ENCODE measurements at places on chromosomes 1 and 21.

GRCh38 chr1:47323599-47324031, 9.7 kb upstream of the STIL start:
- DNase-seq = no peak
- no peak overlapping the region for H3K27ac ChIP-seq
- no peaks in the 10 kb centered on the region for H3K27me3 ChIP-seq
- no peaks in the 10 kb centered on the region for H3K36me3 ChIP-seq

GRCh38 chr1:221032637-221033280, 153.5 kb downstream of the HLX start:
- H3K27ac ChIP-seq = no peak overlapping the region
- no peak for DNase-seq
- H3K4me1 ChIP-seq = peaks cover 3% of the 10 kb centered on the region
- H3K4me3 ChIP-seq = no peak overlapping the region

DNA sequence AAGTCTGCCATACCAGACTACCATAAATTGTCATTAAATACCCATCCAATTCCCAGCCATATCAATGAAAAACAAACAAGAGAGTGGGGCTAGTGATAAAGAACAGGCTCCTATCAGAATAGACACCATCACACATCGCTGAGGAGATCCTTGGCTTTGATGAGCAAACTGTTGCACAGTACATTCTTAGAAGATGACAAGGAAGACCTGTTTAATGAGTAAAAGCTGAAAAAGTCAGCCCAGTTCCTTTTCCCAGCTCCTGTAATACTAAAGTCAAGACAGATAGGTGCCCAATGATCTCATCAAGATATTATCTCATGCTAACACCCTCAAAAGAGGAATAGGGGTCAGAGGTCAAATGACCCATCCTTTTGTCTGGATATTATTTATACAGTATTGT, 164.5 kb upstream of the COA6 start:
- no peak for DNase-seq
- peaks cover 7% of the 10 kb centered on the region for H3K27me3 ChIP-seq

- no peak overlapping the region for H3K4me3 ChIP-seq
- no peaks in the 10 kb centered on the region for H3K36me3 ChIP-seq
- no peak overlapping the region for H3K27ac ChIP-seq
Measured at GRCh38 chr1:210777914-210778313, 356.0 kb downstream of the KCNH1 start.

DNA sequence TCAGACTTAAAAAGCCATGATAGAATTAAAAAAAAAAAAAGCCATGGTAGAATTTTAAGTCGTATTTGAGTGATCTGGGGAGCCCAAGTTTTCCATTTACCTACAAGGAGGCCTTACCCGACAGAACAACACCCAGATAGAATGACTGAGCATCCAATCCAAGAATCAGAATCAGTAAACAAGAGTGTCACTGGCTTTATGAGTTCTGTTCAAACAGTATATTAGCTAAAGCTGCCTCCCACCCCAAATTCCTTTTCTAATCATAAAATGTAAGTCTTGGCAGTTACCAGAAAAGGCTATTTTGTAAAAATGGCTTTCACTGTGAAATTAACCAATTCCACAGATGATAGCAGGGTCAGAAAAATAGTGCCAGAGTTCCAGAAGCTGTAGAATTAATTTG, 1.2 kb downstream of the GTF2B start:
- H3K4me1 ChIP-seq = peaks cover 7% of the 10 kb centered on the region
- peaks cover 8% of the 10 kb centered on the region for H3K36me3 ChIP-seq
- no peak overlapping the region for H3K27ac ChIP-seq
- peak overlapping the region; percentile 81 for H3K4me3 ChIP-seq
- H3K27me3 ChIP-seq = no peaks in the 10 kb centered on the region

- no peaks in the 10 kb centered on the region for H3K4me1 ChIP-seq
- no peak overlapping the region for H3K27ac ChIP-seq
- H3K27me3 ChIP-seq = no peaks in the 10 kb centered on the region
- H3K36me3 ChIP-seq = no peaks in the 10 kb centered on the region
- H3K4me3 ChIP-seq = no peak overlapping the region
- DNase-seq = no peak
Measured at GRCh38 chr1:67142931-67143330, 8.2 kb upstream of the C1orf141 start.

DNA sequence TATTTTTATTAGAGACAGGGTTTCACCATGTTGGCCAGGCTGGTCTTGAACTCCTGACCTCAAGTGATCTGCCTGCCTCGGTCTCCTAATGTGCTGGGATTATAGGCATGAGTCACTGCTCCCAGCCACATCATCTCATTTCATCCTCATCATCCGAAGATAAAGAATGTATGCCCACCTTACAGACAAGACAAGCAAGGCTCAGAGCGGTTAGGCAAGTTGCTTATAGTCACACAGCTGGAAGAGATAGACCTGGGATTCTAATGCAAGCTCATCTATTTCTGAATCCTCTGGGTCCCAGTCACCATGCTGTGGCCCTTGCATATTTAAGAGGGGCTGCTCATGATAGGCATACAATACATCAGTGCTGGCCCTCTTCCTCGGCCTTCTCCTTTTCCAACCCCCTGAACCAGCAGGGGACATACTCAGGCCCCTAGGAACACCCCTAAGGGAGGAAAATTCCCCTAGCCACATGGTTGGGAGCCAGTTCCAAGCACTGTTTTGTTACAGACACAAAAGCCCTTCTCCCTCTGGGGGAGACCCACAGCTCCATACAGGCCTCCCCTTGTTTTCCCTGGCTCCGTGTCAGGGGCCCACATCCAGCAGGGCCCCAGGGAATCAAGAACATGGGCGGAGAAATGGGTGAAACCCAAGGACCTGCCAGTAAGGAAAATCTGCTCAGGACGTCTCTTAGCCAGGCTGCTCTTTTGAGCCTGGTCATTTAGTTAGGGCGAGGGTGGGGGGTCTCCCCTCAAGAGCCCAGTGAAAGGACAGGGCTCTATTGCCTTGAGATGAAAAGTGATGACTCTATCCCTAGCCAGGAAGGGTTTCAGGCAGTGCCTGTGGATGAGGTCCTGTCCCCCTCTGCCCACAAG, 6.9 kb downstream of the CSRP1 start:
- no peak overlapping the region for H3K27ac ChIP-seq
- H3K4me1 ChIP-seq = peaks cover 28% of the 10 kb centered on the region
- DNase-seq = no peak
- H3K36me3 ChIP-seq = no peaks in the 10 kb centered on the region
- H3K27me3 ChIP-seq = no peaks in the 10 kb centered on the region

GRCh38 chr21:26273686-26274313, 103.2 kb upstream of the APP start:
- no peak overlapping the region for H3K4me3 ChIP-seq
- H3K36me3 ChIP-seq = peaks cover 5% of the 10 kb centered on the region
- no peak for DNase-seq
- H3K4me1 ChIP-seq = no peaks in the 10 kb centered on the region

DNA sequence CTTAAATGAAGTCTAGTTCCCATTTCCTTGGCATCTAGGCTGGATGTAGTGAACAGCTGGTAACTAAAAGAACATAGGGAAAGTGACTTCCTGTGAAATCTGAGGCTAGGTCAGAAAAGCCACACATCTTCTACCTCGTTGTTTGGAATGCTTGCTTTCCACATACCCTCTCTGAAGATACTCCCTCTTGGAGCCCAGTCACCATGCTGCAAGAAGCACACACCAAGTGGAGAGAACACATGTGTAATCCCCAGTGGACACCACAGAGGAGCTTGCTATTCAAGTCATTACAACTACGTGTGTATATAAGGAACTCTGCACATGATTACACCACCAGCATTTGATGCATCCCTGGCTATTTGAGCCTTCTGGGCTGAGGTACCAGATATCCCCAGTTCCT, 125.9 kb downstream of the RGS21 start:
- H3K4me1 ChIP-seq = no peaks in the 10 kb centered on the region
- H3K36me3 ChIP-seq = no peaks in the 10 kb centered on the region
- H3K27me3 ChIP-seq = no peaks in the 10 kb centered on the region
- H3K4me3 ChIP-seq = no peak overlapping the region
- H3K27ac ChIP-seq = no peak overlapping the region

DNA sequence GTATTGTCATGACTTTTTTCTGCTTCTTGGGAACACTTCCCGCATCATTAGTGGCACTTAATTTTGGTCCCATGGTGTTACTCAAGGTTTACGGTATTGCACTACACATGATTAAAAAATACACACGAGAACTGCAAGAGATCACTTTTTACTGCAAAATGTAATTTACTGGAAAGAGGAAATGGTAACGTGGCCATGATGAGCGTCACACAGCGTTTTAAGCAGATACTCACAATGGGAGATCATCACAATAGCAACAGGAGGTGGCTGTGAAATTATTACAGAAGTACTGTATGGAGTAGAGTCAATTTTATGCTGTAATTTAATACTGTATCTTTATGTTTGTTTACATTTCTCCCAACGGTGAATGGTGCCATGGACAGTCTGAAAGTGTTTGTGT, 1510.3 kb downstream of the AMY1C start:
- no peak overlapping the region for H3K4me3 ChIP-seq
- no peaks in the 10 kb centered on the region for H3K4me1 ChIP-seq
- no peaks in the 10 kb centered on the region for H3K36me3 ChIP-seq

DNA sequence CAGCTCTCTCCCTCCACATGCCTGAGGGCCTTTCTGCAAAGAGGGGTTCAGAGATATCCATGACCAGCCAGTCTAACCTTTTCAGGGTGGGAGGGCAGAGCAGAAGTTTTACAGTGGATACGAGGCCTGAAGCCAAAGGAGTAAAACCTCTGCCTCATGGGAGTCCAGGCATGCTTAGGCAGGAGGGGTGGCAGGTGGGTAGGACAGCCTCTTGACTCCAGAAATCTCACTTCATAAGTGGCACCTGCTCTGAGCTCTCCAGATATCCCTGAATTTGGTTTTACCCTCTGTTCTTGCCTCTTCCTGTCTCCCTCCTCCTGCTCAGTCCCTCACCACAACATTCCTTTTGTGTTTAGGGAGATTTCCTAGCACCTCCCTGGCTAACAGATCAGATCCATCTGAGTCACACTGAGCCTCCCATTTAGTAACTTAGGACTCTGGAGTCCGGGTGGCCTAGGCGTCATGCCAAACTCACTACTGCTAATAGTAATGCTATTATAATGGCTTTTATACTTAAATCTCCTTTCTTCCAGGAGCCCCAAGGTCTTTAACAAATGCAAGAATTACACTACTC, 201.0 kb downstream of the HS2ST1 start:
- no peak overlapping the region for H3K4me3 ChIP-seq
- DNase-seq = no peak
- no peaks in the 10 kb centered on the region for H3K27me3 ChIP-seq
- no peaks in the 10 kb centered on the region for H3K36me3 ChIP-seq
- peaks cover 11% of the 10 kb centered on the region for H3K4me1 ChIP-seq
- H3K27ac ChIP-seq = no peak overlapping the region

DNA sequence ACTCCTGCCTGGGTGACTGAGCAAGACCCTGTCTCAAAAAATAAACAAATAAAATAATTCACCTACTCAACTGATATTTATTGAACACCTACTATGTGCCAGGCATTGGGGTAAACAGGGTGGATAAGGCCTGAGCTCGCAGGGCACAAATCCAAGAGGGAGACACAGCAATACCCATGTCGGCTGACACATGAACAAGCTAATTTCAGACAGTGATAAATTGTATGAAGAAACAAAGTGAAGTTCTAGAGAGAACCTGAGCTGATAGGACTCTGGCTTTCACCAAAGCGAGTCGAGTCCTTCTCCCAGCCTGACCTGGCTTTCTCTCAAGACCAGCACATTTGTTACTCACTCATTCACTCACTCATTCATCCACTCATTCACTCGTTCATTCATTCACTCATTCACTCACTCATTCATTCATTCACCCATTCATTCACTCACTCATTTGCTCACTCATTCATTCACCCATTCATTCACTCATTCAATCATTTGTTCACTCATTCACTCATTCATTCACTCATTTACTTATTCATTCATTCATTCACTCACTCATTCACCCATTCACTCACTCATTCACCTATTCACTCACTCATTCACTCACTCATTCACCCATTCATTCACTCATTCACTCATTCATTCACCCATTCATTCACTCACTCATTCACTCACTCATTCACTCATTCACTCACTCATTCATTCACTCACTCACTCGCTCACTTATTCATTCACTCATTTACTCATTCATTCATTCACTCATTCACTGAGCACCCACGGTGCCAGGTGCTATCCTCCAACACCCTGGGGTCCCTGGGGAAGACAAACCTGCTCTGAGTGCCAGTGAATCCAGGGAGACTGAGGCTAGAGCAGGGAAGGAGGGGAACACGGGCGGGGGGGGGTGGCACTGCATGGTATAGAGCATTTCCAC, 37.4 kb upstream of the CASZ1 start:
- no peaks in the 10 kb centered on the region for H3K27me3 ChIP-seq
- no peaks in the 10 kb centered on the region for H3K36me3 ChIP-seq
- no peak overlapping the region for H3K4me3 ChIP-seq

DNA sequence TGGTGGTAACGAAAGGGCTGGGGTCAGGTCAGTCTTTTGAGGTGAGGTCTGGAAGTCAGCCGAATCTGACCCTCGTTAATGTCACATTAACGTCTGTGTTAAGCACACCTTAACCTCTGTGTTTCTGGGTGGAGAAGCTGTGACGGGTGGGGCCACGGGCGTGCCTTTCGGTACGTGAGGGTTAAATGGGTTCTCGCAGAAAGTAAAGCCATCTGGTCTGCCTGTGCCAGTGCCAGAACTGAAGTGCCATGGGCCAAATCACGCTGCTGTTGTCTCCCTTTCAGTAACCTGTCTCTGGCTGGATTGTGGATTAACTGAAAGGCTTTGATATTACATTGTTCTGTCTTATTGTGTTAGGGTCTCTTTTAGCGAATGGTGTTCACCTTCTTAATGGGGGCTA, 14.4 kb downstream of the URB2 start:
- H3K4me3 ChIP-seq = no peak overlapping the region
- H3K27me3 ChIP-seq = no peaks in the 10 kb centered on the region
- no peaks in the 10 kb centered on the region for H3K4me1 ChIP-seq
- no peak overlapping the region for H3K27ac ChIP-seq
- peaks cover 32% of the 10 kb centered on the region for H3K36me3 ChIP-seq

DNA sequence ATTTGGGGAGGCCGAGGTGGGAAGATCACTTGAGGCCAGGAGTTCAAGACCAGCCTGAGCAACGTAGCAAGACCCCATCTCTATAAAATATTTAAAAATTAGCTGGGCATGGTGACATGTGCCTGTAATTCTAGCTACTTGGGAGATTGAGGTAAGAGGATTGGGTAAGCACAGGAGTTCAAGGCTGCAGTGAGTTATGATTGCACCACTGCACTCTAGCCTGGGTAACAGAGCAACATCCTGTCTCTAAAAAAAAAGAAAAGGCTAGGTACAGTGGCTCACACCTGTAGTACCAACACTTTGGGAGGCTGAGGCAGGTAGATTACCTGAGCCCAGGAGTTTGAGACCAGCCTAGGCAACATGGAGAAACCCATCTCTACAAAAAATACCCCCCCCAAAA, 35.7 kb upstream of the RCC1 start:
- no peak overlapping the region for H3K27ac ChIP-seq
- no peaks in the 10 kb centered on the region for H3K4me1 ChIP-seq
- DNase-seq = no peak
- no peaks in the 10 kb centered on the region for H3K27me3 ChIP-seq
- no peak overlapping the region for H3K4me3 ChIP-seq

- peaks cover 15% of the 10 kb centered on the region for H3K4me1 ChIP-seq
- no peak overlapping the region for H3K27ac ChIP-seq
- no peaks in the 10 kb centered on the region for H3K36me3 ChIP-seq
- H3K4me3 ChIP-seq = no peak overlapping the region
- peaks cover 9% of the 10 kb centered on the region for H3K27me3 ChIP-seq
Measured at GRCh38 chr1:32733582-32734321, 31.2 kb upstream of the SYNC start.
